OCI-LY7 (cell line): ENCODE measurements at places on chromosomes 5 and 9. TPM values are rescaled to one million over a fixed set of nuclear protein-coding genes. Genes with fewer than 3 reads are reported as not detected.

The XPA gene
- 13.7 and 15.7 TPM in 2 replicates for total RNA-seq

- peak; percentile 54 for DNase-seq
These were observed 41.0 kb downstream of the CCNJL start for GRCh38 chr5:160271396-160271795.

- no peak for DNase-seq
These were observed 450.5 kb downstream of the ELAVL2 start for GRCh38 chr9:23375511-23375910.

- DNase-seq = peak; percentile 30
These were observed 130.6 kb downstream of the SLF1 start for GRCh38 chr5:94749042-94749441.

DNA sequence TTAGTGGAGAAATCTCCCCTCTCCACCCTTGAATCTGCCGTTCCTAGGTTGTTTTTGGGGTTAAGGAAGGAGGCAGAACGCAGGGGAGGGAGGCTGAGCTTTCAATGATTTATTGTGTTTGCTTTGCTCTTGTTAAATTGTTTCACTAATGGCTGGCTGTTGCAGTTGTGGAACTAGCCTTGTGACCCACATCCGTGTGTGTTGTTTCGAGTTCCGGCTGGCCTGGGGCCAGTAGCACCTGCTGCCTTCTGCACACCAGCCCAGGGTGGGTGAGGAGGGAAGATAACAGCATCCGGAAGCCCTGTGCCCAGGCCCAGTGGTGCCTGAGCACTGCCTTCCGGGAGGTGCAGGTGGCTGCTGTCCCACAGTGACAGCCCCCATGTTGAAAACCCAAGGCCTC, 3.6 kb downstream of the ERGIC1 start:
- DNase-seq = peak; percentile 96
